D341Med (cell line): ENCODE measurements at places on chromosomes 7 and 10.
A peak's percentile ranks its signal among the peaks of the same experiment; 100 is the strongest.

DNA sequence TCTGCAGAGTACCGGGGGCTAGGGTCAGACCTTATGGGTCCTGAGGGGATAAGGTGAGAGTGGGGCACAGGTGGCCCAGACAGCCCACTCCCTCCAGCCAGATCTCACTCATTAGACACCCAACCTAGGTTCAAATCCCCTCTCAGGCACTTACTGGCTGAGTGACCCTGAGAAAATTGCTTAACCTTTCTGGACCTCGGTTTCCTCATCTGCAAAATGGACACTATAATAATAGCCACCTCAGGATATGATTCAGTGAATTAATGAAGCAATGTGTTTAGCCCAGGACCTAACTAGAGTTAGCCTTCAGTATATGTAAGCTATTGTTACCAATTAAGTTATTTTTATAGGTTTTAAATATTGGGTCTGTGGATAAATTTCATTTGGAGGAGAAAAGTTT lies 122.6 kb downstream of the RGS10 start:
- no peak for DNase-seq

DNA sequence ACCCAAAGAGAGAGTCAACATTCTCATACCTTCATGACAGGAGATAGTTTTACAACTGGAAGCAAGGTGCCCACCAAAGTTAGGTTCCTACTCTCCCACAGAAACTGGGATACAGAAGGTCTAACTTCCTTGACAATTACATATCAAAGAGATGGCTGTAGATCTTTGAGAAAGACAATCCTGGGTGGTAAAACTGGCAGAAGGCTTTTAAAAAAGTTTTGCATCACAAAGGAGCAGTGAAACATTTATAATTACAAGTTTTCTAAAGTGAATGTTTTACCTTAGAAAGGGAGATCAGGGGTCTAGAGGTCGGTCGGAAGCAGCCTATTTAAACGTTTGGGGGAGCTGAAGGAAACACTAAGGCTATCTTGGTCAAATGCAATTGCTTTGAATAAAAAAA lies 166.6 kb upstream of the STEAP1 start:
- no peak for DNase-seq

- DNase-seq: no peak
These were observed 48.3 kb upstream of the STEAP1B start for GRCh38 chr7:22548313-22548712.

- DNase-seq: no peak
These were observed 45.0 kb downstream of the PANK1 start for GRCh38 chr10:89600041-89600440.

GRCh38 chr10:96586419-96587263 lies at the start of gene TM9SF3:
Gene TM9SF3 (minus strand): TSS chr10:96587012. CDS start chr10:96586835, 177 bp downstream.
- peak; percentile 89 for DNase-seq

DNA sequence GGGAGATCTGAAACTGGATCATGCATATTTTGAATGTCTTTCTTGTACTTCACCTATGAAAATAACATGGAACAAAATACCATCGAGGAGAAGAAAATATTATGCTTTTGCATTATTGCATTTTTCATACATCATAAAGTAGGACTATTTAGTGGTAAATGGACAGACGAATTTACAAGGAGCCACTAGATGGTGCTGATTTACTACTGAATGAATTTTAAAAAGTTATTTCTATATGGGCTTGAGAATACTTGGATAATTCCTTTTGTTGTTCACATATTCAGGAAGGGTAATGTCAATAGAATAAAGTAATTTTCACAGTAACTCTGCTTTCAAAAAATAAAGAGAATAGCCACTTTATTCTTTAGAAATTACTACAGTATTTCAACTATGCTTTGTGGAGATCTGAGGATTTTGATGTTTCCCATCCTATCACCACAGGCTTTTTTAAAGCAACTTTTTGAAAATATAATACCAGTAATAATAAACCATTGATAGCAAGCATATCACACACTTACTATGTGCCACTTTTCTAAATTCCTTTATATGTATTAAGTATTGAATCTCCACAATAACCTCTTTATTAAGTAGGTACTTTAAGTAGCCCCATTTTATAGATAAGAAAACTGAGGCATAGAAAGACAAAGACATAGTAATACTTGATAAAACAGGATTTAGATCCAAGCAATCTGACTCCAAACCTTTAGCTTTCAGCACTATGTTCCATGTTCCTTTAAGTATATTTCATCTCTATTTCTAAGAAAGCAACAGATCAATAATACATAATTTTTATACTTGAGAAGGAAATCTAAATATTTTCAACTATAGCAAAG lies 38.6 kb downstream of the NEBL start:
- no peak for DNase-seq
